ENCODE measurements at places on chromosomes 6 and 20.

GRCh38 chr6:24053057-24053456 lies 73.0 kb upstream of the NRSN1 start:
- DNase-seq, result no peak

DNA sequence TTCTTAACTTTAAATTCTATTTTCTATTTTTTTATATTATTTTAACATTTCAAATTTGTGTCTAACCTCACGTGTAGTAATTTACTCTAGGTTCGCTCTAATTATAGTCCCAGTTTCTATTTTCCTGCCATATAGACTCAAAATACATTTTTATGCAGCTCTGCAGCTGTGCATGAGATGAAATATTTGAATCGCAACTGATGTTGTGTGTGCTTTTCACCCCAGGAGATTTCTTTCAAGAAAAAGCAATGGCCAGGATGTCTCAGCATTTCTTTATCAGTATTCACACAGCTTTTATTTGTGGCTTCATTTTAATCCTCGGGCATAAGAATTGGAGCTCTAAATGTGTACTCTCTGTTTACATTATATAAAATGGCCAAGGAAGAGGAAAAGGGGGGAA lies 157.6 kb downstream of the HDGFL1 start:
- no peak for DNase-seq

DNA sequence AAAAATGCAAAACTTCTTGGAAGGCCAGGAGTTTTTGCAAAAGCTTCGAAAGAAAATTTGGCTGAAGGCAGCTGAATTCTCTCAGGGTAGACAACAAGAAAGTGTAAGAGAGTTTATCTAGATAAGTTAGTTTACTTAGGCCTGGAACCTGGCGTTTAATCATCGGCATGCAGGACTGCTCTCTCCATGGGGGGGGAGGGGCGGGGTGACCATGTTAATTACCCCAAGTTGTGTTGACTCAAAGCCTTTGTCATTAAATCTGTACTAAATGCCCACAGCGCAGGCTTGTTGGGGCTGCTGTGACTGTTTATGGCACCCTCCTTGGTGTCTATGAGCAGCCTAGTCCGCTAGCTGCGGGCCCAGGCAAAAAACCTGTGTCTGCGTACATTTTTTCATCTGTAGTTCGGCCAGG lies 20.1 kb upstream of the ZNF451 start:
- no peak for DNase-seq

- no peak for DNase-seq
These were observed 103.1 kb downstream of the EPB41L2 start for GRCh38 chr6:130959951-130960350.

DNA sequence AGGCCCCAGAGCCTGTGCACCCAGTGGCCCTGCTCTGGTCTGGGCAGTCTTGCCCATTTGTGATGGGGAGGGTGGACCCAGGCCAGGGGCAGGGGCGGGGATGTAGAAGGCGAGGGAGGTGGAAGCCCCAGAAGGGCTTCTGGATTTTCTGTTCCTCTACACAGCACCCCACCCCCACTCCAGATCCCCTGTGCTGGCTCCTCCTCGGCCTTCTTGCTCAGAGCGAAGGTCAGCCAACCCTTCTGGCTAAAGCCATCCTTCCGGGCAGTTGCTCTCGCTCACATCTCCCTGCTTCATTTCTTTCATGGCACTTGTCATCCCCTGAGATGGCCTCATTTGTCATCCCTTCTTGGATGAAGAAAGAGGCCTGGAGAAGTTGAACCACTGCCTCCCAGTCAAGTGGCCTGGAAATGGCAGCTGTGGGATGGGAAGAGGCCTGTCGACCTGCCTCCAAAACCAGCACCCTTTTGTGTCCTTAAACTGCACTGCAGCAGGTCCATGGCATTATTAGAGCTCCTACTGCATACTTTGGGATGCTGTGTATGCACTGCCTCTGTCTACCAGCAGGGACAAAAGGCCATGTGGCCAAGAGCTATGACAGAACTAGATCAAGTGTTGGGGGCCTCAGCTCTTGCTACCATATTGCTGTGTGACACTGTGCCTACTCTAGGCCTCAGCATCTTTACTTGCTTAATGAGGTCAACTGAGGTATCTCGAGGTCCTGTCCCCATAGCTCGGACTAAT lies 19.9 kb downstream of the PEDS1 start:
- DNase-seq, result no peak

GRCh38 chr20:42610070-42610469 lies 579.6 kb downstream of the PTPRT start:
- DNase-seq, result no peak

GRCh38 chr20:47389867-47390347 lies 33.4 kb upstream of the ZMYND8 start:
- DNase-seq, result no peak

All from activated CD4-positive, CD25-positive, alpha-beta regulatory T cell treated with anti-CD3 and anti-CD28 coated beads, Interleukin-2, amount 50 U/mL, for 72 hours (primary cell).